Posterior vena cava (tissue), 2 donors: ENCODE measurements at places on chromosomes 3 and 15. TPM values are rescaled to one million over a fixed set of nuclear protein-coding genes. Genes with fewer than 3 reads are reported as not detected.

- no peak for DNase-seq
Observed at GRCh38 chr15:60373327-60373726, 24.5 kb downstream of the ANXA2 start.

- no peak for DNase-seq
Observed at GRCh38 chr3:26004172-26004571, 214.3 kb downstream of the OXSM start.

DNA sequence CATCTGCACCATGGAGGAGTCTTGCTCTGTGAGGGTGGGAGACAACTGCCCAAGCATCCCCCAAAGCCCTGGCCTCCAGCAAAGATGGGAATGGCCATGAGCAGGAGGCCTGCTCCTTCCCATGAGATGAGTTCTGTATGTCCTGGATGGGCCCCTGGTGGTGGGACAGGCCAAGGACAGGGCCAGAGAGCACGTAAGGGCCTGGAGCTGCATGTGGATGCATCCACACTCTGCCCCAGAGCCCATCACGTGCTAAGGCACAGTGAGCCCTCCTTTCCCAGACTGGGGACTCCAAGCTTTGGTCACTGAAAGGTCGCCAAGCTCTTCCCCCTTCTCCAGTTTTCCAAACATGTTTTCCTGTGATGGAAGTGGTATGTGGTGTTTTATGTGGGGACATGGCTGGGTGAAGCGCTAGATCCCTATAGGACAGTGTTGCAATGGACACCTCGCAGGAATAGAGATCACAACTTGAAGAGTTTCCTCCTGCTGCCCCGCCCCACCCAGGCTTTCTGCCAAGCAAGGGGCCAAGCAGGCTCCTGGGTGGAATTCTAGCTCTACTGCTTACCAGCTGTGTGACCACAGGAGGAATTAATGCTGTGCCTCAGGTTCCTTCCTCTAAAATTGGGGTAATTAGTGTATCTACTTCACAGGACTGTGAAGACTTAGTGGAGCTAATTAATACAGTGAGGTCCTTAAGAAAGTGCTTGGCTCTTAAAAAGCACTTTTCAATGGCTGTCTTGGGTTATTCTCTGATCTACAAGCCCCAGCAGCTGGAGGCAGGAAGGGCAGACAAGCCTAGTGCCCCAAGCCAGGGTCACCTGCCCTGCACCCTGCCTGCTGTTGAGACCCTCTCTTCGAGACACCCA, 106.4 kb upstream of the RPL32 start:
- DNase-seq, result no peak

- no peak for DNase-seq
Observed at GRCh38 chr3:182323898-182324297, 469.4 kb upstream of the ATP11B start.

- DNase-seq, result no peak
Observed at GRCh38 chr15:88539441-88539840, 7.0 kb downstream of the DET1 start.

- DNase-seq, result no peak
Observed at GRCh38 chr3:47444103-47444502, 31.6 kb downstream of the SCAP start.

GRCh38 chr3:141940194-141940776, 63.8 kb downstream of the ATP1B3 start:
- peak; percentile 64 for DNase-seq

DNA sequence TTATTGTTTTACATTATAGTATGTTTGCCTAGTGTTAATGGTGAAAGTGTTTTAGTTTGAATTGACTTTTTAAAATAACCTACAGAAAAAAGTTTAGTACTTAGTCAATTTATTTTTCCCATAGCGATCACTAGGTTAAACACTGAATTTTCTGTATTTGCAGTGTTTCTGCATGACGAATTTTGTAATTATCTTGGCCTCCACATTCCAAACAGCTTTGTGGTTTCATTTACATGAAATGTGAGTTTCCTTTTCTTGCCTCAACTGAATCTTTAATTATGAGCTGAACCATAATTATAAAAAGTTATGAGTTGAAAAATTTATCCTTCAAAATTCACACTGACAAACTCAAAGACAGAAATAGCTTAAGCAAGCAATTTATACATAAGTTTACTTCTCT, 235.5 kb downstream of the CTNNB1 start:
- no peak for DNase-seq

- DNase-seq, result no peak
Observed at GRCh38 chr15:99749386-99749785, 16.1 kb upstream of the LYSMD4 start.

DNA sequence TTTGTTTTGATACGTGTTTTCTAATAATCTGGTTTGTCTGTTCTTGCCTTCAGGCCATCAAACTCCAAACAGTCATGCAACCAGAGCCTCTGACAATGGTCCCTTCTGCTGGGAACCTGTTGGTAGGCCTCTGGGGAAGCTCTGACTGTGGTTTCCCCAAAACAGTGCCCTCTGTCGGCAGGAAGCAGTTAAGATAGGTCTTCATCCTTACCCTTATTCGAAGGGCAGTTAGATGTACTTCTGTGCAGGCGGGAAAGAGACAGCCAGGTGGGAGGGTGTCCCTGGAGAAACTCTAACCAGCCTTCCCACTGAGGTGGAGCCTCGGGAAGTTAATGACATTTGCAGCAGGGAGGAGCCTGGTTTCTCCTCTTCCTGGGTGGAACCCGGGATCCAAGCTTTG, 81.6 kb upstream of the CHMP2B start:
- no peak for DNase-seq

- no peak for DNase-seq
Observed at GRCh38 chr3:23161896-23162570, 41.1 kb upstream of the UBE2E2 start.

- DNase-seq, result no peak
Observed at GRCh38 chr3:136932523-136932922, 25.3 kb upstream of the IL20RB start.

GRCh38 chr3:112744825-112745566, 101.7 kb downstream of the CD200R1L start:
- no peak for DNase-seq

- no peak for DNase-seq
Observed at GRCh38 chr15:61318301-61318700, 89.2 kb upstream of the RORA start.

- DNase-seq, result no peak
Observed at GRCh38 chr3:60015032-60015705, 965.3 kb upstream of the CFAP20DC start.

- DNase-seq, result no peak
Observed at GRCh38 chr3:87503900-87504498, 227.6 kb upstream of the POU1F1 start.

- no peak for DNase-seq
Observed at GRCh38 chr3:173796890-173797289, 399.3 kb downstream of the NLGN1 start.

DNA sequence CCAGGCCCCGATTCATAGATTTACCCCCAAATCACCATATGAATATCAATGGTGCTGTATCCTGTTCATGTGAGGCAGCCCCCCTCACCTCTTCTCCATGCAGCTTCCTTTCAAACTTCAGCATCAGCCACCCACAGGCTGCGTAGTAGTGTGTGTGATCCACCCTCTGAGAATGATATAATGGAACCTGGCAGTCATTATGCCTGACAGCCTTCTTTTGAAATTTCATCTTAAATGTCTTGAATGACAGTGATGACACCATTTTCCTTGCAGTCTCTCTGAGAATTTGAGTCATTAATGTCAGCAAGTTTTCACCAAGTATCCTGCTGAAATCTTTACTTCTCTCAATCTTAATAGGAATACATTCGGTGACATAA, 3.5 kb upstream of the CLRN1 start:
- DNase-seq, result no peak

The SLC12A1 gene
- not detected for total RNA-seq

The TFG gene
- 67.7 TPM for total RNA-seq

The LRRN1 gene
- total RNA-seq, result 1.7 TPM

The SUSD5 gene
- total RNA-seq, result 4.0 TPM

The AHSG gene
- total RNA-seq, result not detected

The MAPK6 gene
- 36.2 TPM for total RNA-seq

The DUOXA1 gene
- 0.81 TPM for total RNA-seq

The CCR3 gene
- not detected for total RNA-seq
